Stimulated activated CD8-positive, alpha-beta memory T cell treated with anti-CD3 and anti-CD28 coated beads, Interleukin-7, amount 100 ng/mL, for 1 hour (primary cell): ENCODE measurements at places on chromosomes 1 and 21.

DNA sequence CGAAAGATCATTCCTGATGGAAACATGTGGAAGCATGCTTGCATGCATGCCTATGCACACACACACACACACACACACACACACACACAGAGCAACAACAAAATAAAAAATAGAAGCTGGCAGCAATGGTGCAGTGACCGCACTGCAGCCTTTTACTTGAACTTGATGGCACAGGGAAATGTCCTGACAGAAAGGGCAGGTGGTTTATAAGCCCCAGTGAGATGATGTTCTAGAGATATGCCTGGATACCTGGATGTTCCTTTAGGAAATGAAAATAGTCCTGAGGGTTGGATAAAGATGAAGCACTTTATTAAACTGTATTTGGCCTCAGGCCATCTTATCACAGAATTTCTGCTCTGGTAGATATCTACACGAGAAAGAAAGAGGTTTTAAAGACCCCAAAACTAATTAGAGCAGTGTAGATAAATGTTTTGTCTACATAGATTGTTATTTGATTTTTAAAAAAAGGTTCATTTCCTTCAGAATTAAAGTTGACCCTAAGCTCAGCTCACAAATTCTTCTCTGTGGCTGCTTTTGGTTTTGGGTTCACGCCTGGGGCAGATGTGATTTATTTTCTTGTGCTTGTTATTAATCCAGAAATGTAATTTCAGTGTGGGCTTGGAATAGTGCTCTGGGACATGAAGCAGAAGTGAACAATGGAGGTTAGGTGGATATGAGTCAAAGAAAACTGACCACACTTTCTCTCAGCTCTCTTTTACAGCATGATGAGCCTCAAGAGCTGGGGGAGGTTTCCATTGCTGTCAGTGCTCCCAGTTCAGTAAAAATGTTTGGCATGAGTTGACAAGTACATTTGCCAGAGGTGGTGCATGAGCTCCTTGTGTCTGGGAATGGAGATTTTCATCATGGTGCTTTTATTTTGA is 22.9 kb downstream of the ADAM30 start:
- no peak for DNase-seq

DNA sequence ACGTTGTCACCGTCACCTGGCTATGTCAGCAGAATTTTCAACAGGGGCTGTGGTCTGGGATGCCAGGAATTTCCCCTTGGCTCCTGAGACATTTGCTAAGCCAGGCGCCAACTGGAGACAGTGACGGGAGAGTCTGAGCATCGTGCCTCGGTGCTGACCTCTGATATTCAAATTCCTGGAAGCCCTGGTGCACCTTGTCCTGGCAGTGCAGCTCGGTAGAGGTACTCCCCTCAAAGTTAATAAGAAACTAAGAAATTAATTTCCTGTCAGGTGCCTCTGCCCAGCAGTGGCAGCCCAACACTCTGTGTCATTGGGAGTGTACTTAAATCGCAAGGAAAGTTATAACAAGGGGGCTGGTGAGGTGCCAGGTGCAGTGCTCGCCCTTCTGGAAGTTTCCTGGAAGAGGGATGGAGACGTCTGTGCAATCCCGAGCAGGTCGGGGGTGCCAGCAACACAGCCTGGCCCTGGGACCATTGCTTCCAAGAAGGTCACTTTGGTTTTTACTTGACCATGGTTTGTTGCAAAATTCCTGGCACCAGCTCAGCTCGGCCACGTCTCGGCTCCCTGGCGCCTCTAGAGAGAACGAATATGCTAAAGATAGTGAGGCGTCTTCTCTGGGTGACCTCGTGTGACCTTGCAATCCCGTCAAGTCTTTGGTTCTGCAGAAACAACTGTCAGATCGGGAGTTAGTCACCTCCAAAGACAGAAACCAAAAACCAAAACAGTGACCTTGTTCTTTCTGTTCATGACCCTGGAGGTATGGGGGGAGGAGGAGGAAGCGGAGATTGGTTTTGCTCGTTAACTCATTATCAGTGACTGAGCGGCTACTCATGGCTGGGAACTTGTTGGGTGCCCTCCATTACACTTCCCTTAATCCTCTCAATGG is 149.5 kb upstream of the VAMP3 start:
- DNase-seq, result no peak

DNA sequence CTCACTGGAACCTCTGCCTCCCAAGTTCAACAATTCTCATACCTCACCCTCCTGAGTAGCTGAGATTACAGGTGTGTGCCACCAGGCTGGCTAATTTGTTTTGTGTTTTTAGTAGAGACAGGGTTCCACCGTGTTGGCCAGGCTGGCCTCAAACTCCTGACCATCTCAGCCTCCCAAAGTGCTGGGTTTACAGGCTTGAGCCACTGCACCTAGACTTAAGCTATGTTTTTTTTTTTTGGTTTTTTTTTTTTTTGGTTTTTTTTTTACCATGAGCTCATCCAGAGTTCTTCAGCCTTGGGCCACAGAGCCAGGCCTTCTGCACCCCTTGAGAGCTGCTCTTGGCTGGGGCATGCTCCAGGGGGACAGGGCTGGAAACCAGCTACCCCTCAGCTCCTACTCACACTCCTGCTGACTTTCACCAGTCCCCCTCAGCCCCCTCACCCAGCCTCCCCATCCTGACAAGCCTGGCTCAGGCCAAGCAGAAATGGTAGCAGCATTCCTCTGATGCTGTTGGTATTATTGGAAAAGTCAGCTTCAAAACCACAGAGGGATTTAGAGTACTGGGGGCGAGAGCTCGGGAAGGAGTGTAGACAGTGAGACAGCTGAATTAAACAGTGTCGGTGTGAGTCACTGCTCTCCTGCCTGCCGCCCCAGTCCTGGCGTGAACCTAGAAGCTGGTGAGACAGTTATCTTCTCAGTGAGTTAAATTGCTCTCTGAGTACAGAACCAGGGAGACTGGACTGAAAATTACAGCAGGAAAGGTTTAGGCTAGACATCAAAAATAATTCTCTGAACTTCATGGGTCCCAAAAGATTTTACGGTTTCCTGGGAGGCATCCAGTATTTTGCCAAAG is 63.7 kb downstream of the NAV1 start:
- no peak for DNase-seq

DNA sequence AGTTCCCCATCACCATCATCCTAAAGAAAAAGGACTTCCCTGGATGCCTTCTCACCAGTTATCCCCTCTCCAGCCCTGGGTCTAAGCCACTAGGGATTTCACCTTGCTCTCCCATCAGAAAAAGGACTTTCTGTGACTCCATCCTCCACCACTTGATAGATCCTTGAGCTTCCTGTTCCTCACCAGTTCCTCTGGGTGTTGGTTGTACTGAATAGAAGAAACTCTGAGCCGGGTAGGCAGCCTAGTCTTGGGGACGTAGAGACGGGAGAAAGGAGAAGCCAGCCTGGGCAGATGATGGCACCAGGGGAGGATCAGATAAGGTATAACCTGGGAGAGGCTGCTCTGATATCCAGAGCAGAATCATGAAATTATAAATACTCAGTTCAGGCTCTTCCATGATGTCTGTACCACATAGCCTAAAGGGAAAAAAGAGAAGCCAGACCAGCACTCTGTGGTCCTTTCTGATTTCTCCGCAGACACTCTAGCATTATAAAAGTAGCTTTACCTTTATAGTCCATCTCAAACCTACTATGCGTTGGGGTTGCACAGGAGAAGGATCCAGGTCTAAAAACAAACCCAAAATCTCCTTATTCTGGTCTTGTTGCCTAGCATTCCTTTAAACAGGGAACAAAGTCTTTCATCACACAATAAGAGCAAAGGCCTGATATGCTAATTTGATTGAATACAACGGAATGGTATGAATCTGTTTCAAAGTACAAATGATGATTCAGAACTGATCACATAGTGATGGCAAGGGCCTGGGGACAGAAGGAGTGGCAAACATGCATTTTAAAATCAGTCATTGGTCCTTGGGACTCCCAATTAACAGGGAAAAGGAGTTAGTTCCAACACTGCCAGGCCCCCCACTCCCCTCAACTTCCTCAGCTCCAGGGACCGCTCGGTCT is 1.2 kb upstream of the CD34 start:
- no peak for DNase-seq

DNA sequence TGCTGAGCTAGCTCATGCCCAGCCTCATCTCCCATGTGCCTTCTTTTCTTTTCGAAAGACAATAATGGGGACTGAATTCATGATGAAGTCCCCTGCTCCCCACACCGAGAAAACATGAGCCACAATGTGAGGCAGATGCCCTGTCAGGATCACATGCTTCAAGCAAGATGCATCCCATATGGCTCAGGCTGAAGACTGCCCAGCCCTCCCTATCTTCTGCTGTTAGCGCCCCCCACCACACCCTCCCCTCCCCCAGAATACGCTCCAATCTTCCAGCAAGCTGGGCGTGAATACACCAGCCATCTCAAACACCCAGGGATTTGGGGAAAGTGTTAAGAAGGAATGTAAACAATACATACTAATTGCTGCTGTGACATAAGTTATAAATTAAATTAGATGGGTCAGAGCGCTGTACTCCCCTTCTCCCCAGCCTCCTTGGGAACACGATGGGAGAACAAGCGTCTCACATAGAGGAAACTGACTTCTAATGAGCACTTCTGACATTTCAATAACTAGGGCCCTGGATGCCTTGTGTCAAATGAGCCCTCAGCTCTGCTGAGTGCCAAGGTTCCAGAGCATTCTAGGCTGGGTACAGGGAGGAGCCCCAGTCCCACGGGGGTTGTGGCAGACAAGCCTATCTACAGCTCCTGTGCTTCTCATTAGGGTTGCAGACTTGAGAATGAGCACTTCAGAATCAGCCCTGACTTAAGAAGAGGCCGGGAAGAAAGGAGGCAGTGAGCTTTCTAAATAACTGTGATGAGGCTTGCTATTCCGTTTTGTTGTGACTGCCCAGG is 55.6 kb downstream of the TNR start:
- no peak for DNase-seq

DNA sequence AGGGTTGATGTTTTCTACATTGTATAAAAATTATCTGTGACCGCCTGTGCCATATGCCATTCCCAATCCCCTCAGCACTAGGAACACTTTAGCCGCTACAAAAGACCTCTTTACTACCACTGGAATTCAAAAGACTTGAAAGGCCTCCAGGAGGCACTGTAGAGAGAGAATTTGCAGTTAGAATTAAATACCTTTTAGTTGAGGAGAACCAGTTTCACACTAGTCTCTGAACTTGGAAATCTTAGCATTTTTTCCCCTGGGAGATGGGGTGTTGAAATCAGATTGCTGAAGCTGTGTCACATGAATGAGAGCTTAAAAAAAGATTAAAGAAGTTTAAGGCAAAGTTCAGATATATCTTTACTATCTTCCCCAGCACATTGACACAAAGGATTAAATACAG is 291.0 kb downstream of the ADGRL2 start:
- DNase-seq, result no peak

GRCh38 chr1:162412002-162412401 is at the start of gene SH2D1B:
Gene SH2D1B, minus strand, starts transcription at chr1:162412136. Its CDS starts 120 bp downstream, at chr1:162412016.
- no peak for DNase-seq
